ENCODE measurements at places on chromosomes 3 and 15.
A peak's percentile ranks its signal among the peaks of the same experiment; 100 is the strongest.

DNA sequence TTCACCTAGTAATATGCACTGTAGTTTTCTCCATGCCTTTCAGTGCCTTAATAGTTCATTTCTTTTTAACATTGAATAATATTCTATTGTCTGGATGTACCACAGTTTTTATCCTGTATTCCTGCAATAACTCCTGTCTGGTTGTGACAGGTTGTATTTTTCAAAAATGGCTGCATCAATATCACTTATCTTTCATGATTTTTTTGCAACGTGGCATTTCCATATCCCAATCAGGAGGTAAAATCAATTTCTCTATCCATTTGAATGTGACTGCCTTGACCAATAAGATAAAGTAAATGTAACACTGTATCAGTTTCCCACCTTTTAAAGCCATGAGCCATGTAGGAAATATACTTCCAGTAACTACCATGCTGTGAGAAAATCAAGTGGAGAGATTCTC is 27.5 kb upstream of the EPHA3 start:
- H3K27ac ChIP-seq: no peak overlapping the region
- H3K4me1 ChIP-seq: no peaks in the 10 kb centered on the region
- H3K4me3 ChIP-seq: no peak overlapping the region
- no peak for DNase-seq
- no peaks in the 10 kb centered on the region for H3K27me3 ChIP-seq

DNA sequence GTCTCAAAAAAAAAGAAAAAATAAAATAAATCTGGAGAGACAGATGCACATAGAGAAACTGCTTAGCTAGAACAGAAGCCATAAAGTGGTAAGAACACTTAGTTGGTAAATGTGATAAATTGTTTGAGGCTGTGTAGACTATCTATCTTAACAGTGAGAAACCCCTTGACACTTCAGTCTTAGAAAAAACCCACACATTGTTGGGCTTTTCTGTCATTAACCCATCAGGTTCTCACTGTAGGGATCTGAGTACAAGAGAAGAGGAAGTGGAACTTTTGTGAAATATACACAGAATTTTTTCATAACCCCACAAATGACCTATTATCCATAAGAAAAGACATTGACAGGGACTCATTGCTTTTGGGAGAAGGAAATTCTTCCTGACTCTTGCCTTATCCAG is 24.4 kb downstream of the TP63 start:
- no peak for DNase-seq
- no peaks in the 10 kb centered on the region for H3K4me1 ChIP-seq
- no peaks in the 10 kb centered on the region for H3K27me3 ChIP-seq
- no peak overlapping the region for H3K27ac ChIP-seq
- no peaks in the 10 kb centered on the region for H3K36me3 ChIP-seq

- H3K27me3 ChIP-seq: peaks cover 40% of the 10 kb centered on the region
- no peak overlapping the region for H3K27ac ChIP-seq
- no peaks in the 10 kb centered on the region for H3K36me3 ChIP-seq
- H3K4me1 ChIP-seq: peaks cover 12% of the 10 kb centered on the region
- no peak for DNase-seq
- no peak overlapping the region for H3K4me3 ChIP-seq
Measured at GRCh38 chr3:188962253-188963247, 209.2 kb upstream of the TPRG1 start.

DNA sequence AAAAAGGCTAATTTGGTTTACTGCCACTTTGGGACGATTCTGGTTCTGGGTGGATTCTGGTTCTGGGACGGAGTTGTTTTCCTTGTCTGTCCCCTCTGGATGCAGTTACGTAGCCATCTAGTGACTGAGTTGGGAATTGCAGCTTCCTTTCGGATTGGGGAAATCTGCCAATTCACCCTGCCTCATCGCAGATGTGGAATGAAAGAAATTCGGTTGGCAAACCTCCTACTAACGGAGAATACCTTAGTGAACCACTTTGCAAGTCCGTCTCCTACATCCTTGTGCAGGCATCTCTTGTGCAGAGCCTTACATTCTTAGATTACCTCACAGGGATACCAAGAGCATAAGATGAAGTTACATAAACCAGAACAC is 31.5 kb upstream of the AP4E1 start:
- peaks cover 13% of the 10 kb centered on the region for H3K27me3 ChIP-seq
- peak; percentile 93 for DNase-seq
- H3K36me3 ChIP-seq: no peaks in the 10 kb centered on the region
- peak overlapping the region; percentile 11 for H3K27ac ChIP-seq
- peaks cover 48% of the 10 kb centered on the region for H3K4me1 ChIP-seq

GRCh38 chr3:197219619-197220018 is 78.8 kb downstream of the DLG1 start:
- peaks cover 8% of the 10 kb centered on the region for H3K4me1 ChIP-seq
- no peak overlapping the region for H3K27ac ChIP-seq
- H3K4me3 ChIP-seq: no peak overlapping the region
- no peaks in the 10 kb centered on the region for H3K27me3 ChIP-seq

GRCh38 chr3:50542177-50543034 is 25.1 kb downstream of the C3orf18 start:
- no peak overlapping the region for H3K27ac ChIP-seq
- no peak overlapping the region for H3K4me3 ChIP-seq
- peak; percentile 89 for DNase-seq
- H3K27me3 ChIP-seq: peaks cover 23% of the 10 kb centered on the region

- no peaks in the 10 kb centered on the region for H3K4me1 ChIP-seq
- no peak overlapping the region for H3K4me3 ChIP-seq
- peaks cover 22% of the 10 kb centered on the region for H3K27me3 ChIP-seq
- DNase-seq: no peak
- no peak overlapping the region for H3K27ac ChIP-seq
Measured at GRCh38 chr15:72451224-72451623, 22.9 kb upstream of the ARIH1 start.

GRCh38 chr3:82764521-82764920 is 1003.1 kb upstream of the GBE1 start:
- no peaks in the 10 kb centered on the region for H3K4me1 ChIP-seq
- no peak overlapping the region for H3K4me3 ChIP-seq
- H3K36me3 ChIP-seq: no peaks in the 10 kb centered on the region

GRCh38 chr3:172800156-172800555 is 49.6 kb downstream of the ECT2 start:
- peaks cover 8% of the 10 kb centered on the region for H3K4me1 ChIP-seq
- H3K4me3 ChIP-seq: no peak overlapping the region
- peaks cover 30% of the 10 kb centered on the region for H3K36me3 ChIP-seq
- H3K27ac ChIP-seq: no peak overlapping the region
- no peak for DNase-seq

- H3K36me3 ChIP-seq: peaks cover 47% of the 10 kb centered on the region
Measured at GRCh38 chr15:74798388-74799254, 14.0 kb upstream of the LMAN1L start.

GRCh38 chr15:20349774-20350498 is 191.7 kb downstream of the GOLGA6L6 start:
- no peaks in the 10 kb centered on the region for H3K27me3 ChIP-seq
- H3K36me3 ChIP-seq: no peaks in the 10 kb centered on the region
- no peaks in the 10 kb centered on the region for H3K4me1 ChIP-seq

GRCh38 chr3:108970561-108970960 is 16.9 kb upstream of the GUCA1C start:
- peaks cover 5% of the 10 kb centered on the region for H3K4me1 ChIP-seq
- no peak for DNase-seq
- no peak overlapping the region for H3K27ac ChIP-seq
- peaks cover 13% of the 10 kb centered on the region for H3K27me3 ChIP-seq

GRCh38 chr3:79170021-79170420 is 597.8 kb downstream of the ROBO1 start:
- H3K4me3 ChIP-seq: no peak overlapping the region
- H3K27me3 ChIP-seq: no peaks in the 10 kb centered on the region
- H3K36me3 ChIP-seq: no peaks in the 10 kb centered on the region
- DNase-seq: no peak
- no peak overlapping the region for H3K27ac ChIP-seq

DNA sequence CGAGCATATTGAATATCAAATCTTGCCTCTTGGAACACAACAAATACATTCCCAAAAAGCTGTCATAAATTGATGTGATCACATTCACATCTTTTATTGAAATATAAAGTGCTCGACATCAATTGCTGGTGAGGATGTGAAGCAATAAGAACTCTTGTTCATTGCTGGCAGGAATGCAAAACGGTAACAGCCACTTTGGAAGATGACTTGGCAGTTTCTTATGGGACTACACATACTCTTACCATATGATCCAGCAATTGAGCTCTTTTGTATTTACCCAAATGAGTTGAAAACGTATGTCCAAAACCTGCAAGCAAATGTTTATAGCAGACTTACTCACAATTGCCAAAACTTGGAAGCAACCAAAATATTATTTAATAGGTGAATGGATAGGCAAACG is 234.9 kb downstream of the CACNA2D3 start:
- no peaks in the 10 kb centered on the region for H3K27me3 ChIP-seq
- H3K36me3 ChIP-seq: no peaks in the 10 kb centered on the region
- no peak overlapping the region for H3K27ac ChIP-seq
- no peak overlapping the region for H3K4me3 ChIP-seq

DNA sequence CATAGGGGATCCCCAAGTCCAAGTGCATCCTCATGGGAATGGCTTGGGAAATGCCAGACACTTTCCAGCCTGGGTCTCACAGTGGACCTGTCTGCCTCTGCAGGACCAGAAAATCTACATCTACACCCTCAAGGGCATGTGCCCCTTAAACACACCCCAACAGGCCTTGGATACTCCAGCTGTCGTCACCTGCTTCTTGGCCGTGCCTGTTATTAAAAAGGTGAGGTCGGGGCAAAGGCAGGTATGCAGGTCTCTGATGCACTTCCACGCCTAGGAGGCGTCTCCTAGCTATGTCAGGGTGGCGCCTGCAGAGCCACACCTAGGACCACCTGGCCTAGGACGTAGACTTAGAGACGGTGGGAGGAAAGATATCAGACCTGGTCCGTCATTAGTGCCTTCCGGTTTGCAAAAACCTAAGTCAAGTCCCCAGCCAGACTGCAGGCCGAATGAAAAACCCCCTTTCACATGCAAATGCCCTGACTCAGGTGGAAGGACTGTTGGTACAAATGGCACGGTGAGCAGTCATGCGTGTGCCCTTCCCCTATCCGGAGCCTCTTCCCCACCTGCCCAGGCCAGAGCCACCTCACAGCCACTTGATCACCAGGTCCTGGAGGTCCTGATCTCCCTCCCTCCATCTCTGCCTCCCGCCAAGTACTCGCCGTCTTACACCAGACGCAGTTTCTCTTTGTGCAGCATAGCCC is 143.5 kb downstream of the LRRK1 start:
- H3K27me3 ChIP-seq: no peaks in the 10 kb centered on the region
- no peaks in the 10 kb centered on the region for H3K4me1 ChIP-seq
- no peaks in the 10 kb centered on the region for H3K36me3 ChIP-seq
- H3K4me3 ChIP-seq: no peak overlapping the region
- no peak overlapping the region for H3K27ac ChIP-seq

- H3K27me3 ChIP-seq: no peaks in the 10 kb centered on the region
- H3K27ac ChIP-seq: no peak overlapping the region
- no peak for DNase-seq
- no peak overlapping the region for H3K4me3 ChIP-seq
- peaks cover 45% of the 10 kb centered on the region for H3K36me3 ChIP-seq
Measured at GRCh38 chr3:47617086-47618010, 38.7 kb upstream of the CSPG5 start.

DNA sequence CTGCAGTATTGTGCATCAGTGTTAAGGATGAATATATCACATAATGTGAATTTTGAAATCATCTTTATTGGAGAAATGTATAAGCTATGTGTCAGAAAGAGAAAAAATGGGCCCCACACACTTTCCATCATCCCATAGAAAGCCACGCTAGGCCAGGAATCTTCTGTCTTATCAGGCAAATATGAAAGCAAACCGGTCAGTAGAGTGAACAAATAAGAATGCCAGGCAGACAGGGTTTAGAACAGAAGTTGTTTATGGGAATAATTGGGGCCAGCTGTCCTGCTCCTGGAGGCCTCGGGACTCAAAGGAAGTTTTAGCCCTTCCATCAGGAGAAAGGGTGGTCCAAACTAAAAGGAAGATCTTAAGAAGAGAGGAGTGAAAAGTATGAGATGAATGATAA is 39.5 kb downstream of the ZNF280D start:
- H3K4me1 ChIP-seq: peaks cover 3% of the 10 kb centered on the region
- no peak overlapping the region for H3K4me3 ChIP-seq
- DNase-seq: no peak
- peaks cover 10% of the 10 kb centered on the region for H3K36me3 ChIP-seq
- no peak overlapping the region for H3K27ac ChIP-seq

DNA sequence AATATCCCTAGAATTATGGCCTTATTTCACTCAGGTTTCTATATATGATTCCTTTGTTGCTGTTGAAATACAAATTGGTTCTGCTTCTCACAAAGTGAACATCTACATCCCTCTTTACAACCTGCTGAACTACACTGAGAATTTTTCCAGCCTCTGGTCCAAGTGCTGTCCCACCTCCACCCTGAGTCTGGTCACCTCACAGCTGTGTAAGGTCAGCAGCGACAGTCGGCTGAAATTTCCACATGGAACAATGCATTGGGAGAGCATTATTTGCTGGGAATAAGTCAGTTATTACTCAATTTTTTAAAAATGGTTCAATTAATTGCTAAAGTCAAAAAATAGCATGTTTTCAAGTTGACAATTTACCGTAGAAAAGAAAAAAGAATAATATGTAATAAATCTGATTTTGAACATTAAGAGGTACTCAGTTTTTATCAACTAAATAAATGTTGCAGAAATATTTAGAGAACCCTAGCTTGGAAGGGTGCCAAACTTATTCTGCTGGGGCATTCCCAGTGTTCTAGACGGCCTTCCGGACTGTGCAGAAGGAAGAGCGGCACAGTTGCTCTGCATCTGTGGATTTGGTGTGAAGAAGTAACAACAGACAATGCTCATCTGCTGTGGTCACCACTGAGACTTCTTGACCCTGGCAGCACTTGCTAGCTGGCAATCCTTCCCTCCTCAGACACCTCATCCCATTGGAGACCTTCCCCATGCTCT is 1.8 kb downstream of the HCLS1 start:
- H3K4me3 ChIP-seq: peak overlapping the region; percentile 91
- H3K27ac ChIP-seq: peak overlapping the region; percentile 97
- no peak for DNase-seq
- peaks cover 64% of the 10 kb centered on the region for H3K36me3 ChIP-seq

GRCh38 chr15:59160880-59161593 is 45.6 kb upstream of the LDHAL6B start:
- no peak overlapping the region for H3K27ac ChIP-seq
- DNase-seq: peak; percentile 76
- H3K4me1 ChIP-seq: no peaks in the 10 kb centered on the region
- H3K4me3 ChIP-seq: no peak overlapping the region

DNA sequence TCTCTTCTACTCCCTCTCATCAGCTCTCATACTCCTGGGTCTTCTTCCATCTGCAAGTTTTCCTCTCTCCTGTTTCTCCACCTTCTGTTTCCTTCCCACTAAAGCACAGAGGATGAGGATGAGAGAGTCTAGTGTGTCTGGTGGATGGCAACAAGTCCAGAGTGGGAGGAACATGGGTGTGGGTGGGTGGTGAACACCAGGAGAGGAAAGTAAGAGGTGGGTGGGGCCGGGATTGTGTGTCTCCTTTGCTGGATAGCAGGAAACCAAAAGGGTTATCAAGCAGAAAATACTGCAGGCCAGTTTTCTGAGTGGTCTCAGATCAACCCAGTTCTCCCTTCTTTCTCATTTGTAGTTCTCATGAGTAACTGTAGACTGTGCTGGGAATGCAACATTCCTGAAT is 52.9 kb upstream of the EPHB1 start:
- H3K27ac ChIP-seq: no peak overlapping the region
- peaks cover 4% of the 10 kb centered on the region for H3K27me3 ChIP-seq
- H3K4me1 ChIP-seq: no peaks in the 10 kb centered on the region

All from activated CD4-positive, alpha-beta T cell treated with anti-CD3 and anti-CD28 coated beads, Interleukin-2, amount 10 ng/mL, durations not matched to agents 24 days and 14 days (primary cell).